Stimulated activated CD8-positive, alpha-beta memory T cell treated with anti-CD3 and anti-CD28 coated beads, Interleukin-7, amount 100 ng/mL, for 1 hour (primary cell): ENCODE measurements at places on chromosomes 3 and 15.

DNA sequence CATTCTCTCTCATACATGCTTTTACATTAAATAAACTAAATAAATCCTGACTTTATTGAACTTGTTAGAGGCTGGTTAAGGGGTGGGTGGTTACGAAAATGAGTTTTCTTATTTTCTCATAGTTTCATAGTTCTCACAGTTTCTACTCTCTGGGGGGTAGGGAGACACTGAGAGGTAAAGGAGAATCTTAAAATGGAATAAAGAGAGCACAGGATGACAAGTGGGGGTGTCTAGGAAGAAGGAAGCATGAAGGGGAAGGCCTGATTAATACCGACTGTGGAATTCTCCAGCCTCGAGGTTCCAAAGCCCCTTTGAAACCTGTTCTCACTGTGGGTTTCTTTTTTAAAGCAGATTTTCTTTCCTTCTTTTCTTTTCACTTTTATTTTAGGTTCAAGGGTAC lies 66.4 kb upstream of the TRA2B start:
- no peak for DNase-seq

DNA sequence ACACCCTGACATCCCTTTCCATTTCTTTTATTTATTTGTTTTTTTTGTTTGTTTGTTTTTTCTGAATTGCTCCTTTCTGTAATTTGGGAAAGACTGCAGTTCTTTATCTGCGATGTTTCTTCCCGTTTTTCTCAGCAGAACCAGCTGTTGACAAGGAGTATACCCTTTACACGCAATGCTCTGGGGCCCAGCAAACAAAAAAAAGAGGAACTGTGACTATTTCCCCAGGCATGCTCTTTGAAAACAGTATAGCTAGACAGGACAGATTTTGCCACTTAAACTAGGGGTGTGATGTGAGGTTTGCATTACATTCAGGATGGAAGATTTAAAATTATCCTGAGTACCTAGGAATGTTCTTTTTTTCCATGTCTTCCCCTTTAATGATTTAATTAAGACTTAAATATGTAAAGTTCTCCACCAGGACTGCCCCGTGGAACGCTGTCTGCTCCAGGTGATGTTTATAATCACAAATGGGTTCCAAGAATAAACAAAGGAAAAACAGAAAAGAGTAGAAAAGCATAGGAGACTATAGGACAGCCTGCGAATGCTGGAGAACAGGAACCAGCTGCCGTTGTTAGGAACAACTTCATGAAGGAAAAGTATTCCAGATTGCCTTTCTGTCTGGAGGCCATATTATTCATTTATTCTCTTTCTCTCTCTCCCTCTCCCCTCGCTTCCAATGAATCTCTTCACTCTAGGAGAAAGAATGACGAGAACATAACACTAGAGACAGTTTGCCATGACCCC lies 43.3 kb downstream of the TGFBR2 start:
- no peak for DNase-seq

DNA sequence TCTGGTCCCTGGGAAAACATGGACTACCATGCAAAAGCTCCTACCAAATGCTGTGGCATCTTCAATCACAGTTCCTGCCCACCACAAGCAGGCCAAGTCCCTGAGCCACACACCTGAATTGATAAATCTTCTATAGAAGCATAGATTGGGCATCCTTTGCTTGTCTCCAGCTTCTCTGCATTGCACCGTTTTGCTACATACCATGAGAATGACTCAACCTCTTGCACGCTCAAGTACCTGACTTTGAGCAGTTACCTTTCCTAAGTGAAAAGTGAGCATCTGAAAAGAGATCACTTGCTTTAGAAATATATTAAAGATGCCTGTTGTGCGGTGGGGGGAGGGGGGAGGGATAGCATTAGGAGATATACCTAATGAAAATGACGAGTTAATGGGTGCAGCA lies 31.3 kb downstream of the GATM start:
- no peak for DNase-seq

DNA sequence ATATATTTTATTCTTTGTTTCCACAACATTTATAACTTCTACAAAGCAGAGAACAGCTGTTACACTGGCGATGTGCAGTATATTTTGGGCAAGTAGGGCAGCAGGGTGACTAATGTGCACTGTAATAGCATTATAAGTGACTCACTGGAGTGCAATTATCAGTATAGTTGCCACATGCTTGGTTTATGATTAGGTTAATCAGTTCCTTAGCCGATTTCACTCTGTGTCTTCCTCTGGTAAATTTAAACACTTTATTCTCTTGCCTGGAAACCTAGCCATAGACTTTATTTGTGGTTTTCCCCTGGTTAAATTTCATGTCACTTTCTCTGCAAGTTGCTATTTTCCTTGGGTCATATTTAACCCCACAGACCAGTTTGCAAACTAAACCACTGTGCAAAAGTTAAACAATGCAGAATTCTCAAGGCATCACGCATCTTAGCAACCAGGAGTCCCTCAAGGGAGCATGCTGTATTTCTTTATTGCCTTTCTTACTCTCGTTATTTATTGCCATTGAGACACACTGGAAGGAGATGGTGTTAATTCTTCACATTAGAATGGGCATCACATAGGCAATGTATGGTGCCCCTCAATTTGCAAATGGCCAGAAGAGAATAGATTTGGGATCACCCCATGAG lies 690.2 kb upstream of the DPPA4 start:
- no peak for DNase-seq

DNA sequence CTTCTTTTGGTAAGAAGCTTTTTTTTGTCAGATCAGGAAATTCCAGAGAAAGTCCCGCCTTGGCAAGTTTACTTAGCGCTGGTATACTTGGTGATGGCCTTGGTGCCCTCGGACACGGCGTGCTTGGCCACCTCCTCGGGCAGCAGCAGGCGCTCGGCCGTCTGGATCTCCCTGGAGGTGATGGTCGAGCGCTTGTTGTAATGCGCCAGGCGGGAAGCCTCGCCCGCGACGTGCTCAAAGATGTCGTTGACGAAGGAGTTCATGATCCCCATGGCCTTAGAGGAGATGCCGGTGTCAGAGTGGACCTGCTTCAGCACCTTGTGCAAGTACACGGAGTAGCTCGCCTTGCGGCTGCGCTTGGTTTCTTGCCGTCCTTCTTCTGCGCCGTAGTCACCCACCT lies 46.6 kb downstream of the QTRT2 start:
- DNase-seq: no peak

GRCh38 chr15:100866386-100867330 lies 13.0 kb upstream of the ALDH1A3 start:
- no peak for DNase-seq

- no peak for DNase-seq
Measured at GRCh38 chr15:65163041-65163440, 22.1 kb downstream of the CLPX start.

GRCh38 chr3:122754929-122755328 lies 38.7 kb downstream of the HSPBAP1 start:
- DNase-seq: no peak

GRCh38 chr3:113183748-113184661 lies 27.4 kb upstream of the BOC start:
- DNase-seq: no peak

GRCh38 chr15:40064231-40064894 lies 25.4 kb upstream of the SRP14 start:
- no peak for DNase-seq

- no peak for DNase-seq
Measured at GRCh38 chr3:197520311-197521276, 35.2 kb downstream of the BDH1 start.

DNA sequence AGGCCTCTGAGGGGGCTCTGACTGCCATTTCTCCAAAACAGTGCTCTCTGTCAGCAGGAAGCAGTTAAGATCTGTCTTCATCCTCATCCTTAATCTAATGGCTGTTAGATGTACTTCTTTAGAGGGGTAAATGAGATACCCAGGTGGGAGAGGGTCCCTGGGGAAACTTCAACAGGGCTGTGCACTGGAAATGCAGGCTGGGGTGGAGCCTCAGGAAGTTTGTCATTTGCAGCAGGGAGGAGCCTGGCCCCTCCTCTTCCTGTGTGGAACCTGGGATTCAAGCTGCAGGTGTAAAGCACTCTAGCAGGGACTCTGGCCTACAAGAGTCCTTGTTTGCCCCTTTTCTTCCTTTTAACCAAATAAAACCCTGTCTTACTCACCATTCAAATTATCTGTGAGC lies 1173.6 kb downstream of the OTOL1 start:
- no peak for DNase-seq

- no peak for DNase-seq
Measured at GRCh38 chr3:190495796-190496195, 18.1 kb upstream of the IL1RAP start.

DNA sequence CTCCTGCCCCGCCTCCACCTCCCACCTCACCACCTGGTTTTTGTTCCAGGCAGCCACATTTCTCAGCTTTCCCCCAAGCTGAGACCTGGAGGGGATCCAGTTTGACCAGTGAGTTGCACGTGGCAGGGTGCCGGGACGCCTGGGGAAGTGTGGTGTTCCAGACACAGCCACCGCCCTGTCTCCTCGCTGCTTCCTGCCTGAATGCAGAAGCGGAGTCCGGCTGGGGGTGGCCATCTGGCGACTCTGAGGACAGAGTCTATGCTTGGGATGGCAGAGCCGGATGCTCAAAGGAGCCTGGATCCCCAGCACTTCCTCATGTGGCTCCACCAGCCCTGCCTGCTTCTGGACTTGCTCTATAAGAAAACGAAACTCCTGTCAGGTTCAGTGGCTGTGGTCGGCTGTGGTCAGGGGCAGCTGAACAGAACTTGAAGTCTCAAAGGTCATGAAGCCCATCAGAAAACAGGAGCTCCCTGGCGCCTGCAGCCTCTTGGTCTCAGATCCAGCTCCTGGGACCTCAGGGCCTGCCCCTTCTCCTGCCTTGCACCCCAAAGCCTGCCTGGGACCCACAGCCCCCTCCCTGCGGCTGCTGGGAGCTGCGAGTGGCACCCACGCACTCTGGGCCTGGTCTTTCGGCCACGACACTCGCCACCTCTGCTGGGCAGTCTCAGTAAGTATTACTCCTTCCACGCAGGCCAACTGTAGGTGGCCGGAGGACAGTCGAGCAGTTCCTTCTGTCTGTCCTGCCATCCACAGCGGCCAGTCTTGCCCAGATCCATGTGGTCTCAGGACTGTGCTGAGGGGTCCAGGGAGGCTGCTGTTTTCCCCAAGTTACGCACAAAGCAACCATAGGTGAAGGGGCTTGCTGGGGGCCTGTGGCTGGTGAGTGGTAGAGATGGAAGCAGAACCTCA lies 112.8 kb upstream of the MEF2A start:
- no peak for DNase-seq

DNA sequence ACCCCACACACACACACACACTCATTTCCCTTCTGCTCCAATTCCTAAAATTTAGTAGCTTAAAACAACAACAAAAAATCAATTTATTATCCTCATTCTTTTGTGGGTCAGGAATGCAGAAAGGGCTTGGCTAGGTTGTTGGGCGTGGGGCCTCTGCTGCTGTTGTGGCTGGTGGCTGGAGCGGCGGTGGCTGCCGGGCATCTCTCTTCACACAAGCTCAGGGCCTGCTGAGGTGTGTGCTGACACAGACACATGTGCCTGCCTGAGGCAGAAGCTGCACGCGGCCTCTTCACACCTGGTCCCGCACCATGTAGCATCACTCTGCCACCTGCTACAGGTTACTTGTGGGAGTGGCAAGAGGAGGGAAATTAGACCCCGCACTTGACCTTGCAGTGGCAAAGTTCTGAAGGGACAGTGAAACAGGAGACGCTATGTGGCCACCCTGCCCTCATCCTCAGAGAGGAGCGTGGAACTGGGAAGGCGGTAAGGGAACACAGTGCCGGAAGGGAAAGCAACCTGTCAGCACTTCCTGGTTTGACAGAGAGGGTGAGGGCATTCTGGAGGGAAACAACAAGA lies 64.0 kb upstream of the PRR20G start:
- no peak for DNase-seq

- no peak for DNase-seq
Measured at GRCh38 chr3:100260081-100260684, 609 bp upstream of the TBC1D23 start.

DNA sequence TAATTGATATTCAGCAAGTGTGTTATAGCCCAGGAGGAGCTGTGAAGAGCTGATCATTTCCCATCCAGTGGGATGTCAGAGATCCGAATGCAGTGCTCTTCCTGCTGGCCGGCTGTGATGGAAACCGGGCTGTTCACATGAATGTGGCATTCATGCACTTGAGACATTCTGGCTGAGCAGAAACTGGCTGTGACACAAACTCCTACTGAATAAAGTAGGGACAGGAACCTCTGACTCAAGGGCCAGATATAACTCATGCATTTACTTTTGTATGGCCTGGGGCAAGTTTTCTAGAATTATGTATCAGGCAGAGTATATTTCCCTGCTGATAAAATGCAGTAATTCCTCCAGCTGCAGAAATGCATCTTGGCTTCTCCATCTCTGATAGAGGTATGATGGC lies 83.4 kb upstream of the FAM3D start:
- DNase-seq: no peak

DNA sequence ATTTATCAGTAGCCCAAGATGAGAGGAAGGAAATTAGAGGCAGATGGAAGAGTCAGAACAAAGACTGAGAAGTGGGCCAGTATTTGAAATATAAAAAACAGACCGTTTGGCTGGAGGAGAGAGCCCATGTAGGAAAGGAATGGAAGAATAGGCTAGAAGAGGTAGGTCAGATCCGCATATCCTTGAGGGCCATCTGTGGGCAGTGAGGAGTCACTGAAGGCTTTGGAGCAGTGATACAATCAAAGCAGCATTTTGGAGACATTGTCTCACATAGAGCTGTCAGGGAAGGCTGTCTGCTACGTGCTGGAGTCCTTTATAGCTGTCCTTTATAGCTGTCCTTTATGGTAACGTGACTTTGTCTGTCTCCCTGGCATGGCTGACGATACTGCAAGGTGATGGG lies 92.0 kb upstream of the VEPH1 start:
- DNase-seq: no peak

GRCh38 chr15:85625856-85626255 lies 168.9 kb downstream of the KLHL25 start:
- no peak for DNase-seq

DNA sequence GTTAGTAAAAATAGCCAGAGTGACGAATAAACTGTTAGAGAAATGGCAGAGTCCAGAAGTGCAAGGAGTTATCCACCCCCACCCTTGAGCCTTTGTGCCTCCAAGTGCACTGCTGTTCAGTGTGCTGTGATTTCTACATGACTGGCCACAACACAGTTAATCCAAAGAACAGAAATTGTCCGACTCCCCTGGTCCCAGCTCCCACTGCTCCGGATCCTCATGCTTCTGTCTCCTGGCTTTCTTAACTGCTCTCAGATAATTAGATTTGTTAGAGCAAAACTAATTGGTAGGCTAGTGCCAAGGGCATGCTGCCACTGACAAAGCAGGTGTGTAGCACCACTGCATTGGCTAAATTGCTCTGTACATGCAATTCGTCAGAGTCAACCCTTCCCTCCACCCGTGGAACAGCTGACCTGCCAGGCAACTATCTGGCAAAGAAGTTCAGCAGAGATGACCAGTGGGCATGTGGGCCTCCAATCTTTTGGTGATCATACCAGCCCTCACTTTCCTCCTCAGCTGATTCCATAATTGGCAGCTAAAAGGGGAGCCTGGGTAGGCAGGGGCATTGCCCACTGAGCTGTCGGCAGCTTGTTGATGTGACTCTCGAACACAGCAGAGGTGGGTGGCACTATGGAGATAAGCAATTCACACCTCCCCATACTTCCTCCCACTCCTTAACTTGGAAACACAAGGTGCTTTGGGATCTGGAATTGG lies 18.9 kb upstream of the ACAP2 start:
- DNase-seq: no peak

- DNase-seq: no peak
Measured at GRCh38 chr15:67838789-67839332, 984 bp downstream of the RNU6-1 start.
